ENCODE measurements at places on chromosomes 5 and 9. TPM values are rescaled to one million over a fixed set of nuclear protein-coding genes. Genes with fewer than 3 reads are reported as not detected.

DNA sequence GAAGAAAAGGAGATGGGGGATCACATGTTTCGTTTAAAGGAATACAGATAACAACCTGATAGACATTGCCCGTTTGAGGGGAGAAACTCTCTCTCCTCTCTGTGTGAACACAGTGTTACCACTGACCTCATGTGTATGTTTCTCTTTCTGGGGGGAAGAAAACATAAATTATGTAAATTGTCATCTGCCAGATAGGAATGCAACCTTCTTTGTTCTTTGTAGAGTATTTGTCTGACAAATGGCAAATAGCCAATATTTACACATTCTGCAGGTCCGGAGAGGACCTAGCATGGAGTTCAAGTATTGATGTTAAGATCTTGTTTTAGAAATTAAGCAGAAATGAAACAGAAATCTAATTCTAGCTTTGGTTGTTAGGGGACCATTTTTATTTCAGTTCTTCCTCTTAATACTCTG lies 276.3 kb downstream of the SAXO1 start:
- DNase-seq, result no peak

- DNase-seq, result no peak
Observed at GRCh38 chr9:37987467-37987981, 81.5 kb downstream of the SHB start.

GRCh38 chr5:160007514-160007913 lies 1.4 kb upstream of the TTC1 start:
- no peak for DNase-seq

DNA sequence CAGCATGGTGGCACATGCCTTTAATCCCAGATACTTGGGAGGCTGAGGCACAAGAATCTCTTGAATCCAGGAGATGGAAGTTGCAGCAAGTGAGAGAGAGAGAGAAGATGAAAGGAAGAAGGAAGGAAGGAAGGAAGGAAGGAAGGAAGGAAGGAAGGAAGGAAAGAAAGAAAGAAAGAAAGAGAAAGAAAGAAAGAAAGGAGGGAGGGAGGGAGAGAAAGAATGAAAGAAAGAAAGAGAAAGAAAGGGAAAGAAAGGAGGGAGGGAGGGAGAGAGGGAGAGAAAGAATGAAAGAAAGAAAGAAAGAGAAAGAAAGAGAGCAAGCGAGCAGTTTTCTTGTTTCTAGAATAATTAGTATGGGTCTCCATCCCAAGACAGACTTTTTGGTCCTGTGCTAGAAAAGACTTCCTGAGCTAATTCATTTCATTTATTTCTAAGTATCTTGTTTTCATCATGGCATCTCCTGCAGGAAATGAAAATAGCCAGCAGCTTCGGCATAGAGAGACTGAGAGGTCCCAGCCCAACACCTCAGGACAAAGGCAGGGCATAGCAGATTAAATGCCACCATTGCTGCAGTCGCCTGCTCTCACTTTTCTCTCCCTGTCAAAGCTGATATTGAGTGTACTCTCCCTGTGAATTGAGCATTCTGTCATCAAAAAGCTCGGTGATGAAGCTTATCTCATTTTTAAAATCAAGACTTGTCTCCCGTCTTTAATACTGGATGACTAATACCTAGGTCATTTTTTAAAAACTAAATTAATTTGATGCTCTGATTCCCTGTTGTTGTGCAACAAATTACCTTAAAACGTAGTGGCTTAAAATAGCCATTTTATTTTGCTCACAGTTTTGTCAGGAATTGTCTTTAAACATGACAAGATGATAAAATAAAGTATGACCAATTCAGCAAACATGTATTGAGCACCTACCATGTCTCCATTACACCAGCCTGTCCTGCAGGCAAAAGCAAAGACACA lies 91.8 kb upstream of the ADRA1B start:
- DNase-seq, result peak; percentile 39

Gene NR6A1
- not detected for total RNA-seq

DNA sequence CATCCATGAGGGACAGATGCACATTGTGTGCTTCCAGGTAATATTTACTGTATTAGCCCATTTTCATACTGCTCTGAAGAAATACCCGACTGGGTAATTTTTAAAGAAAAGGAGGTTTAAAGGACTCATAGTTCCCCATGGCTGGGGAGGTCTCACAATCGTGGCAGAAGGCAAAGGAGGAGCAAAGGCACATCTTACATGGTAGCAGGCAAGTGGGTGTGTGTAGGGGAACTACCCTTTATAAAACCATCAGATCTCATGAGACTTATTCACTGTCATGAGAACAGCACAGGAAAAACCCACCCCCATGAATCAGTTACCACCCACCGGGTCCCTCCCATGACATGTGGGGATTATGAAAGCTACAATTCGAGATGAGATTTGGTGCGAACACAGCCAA lies 148.8 kb upstream of the FBXL17 start:
- no peak for DNase-seq

DNA sequence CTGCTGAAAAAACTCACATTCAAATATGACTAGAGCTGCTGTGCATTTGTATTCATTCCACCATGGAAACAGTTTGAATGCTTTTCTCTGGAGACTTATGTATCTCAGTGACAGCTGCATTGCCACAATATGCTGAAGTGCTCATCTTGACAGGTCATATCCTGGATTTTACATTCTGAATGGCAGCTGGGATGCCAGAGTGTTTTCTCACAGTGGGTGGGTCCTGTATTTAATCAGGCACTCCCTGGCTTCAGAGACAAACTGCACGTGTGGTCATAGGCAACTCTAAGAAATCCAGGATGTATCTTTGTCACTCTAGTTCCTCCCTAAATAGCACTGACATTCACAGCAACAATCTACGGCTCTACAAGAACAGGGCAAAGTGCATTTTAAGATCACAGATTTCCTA lies 75.6 kb downstream of the ST8SIA4 start:
- peak; percentile 16 for DNase-seq

Gene MEF2C
- total RNA-seq, result 3.4 TPM

Gene IL9
- not detected for total RNA-seq

- peak; percentile 84 for DNase-seq
Observed at GRCh38 chr5:57863661-57864060, 381.1 kb upstream of the ACTBL2 start.

DNA sequence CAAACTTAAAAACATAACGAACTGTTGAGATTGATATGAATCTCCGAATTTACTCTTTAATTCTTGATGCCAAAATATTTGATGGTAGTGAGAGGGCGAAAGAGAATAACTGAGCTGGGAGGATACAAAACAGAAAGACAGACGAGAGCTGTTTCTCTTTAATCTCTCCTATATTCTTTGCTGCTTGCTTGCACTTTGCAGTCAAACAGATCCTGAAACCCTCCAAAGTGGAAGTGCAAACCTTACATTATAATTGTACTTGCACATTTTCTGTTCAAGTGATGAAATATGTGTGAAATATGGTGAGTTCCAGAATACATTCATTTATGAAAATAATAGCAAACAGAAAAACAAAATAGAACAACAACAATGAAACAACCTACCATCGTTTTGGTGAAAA lies 63.8 kb downstream of the PAM start:
- DNase-seq, result no peak

DNA sequence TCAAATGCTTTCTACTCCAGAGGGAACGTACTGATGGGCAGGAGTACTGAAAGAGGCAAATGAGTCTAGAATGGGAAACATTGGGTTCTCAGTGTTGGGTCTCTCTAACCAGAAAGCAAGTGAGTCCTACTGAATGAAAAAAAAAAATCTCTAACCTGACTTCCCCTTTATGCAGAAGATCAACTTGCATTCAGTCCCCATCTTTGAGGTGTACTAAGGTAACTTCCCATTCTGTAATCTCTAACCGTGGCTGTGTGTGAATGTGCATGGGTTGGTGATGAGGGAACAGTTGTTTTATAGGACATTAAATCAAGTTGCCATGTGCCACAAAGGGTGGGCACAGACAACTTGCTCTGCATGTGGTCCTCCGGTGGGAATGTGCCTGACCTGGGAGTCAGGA lies 264.6 kb upstream of the CLINT1 start:
- DNase-seq, result no peak

Gene FAM221B
- total RNA-seq, result not detected

- DNase-seq, result no peak
Observed at GRCh38 chr9:72951520-72952380, 1.1 kb downstream of the ALDH1A1 start.

DNA sequence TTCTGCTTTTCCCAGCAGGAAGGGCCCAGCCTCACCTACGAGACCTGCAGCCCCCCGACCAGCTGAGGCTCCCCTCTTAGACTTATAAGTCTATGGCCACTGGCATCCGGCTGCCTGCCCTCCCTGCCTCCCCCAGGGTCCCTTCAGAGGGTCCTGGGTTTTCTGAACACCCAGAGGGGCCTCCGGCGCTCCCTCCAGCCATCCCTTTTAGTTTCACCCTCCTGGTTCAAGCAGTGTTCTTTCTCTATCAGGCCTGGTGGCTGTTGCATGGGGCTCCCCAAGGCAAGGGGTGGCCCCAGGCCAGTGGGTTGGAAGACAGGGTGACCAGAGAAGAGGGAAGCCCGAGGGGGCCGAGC lies 21.8 kb downstream of the GOLGA2 start:
- no peak for DNase-seq

Gene PTTG1
- total RNA-seq, result 49.0 TPM

Gene PCA3
- total RNA-seq, result not detected

- peak; percentile 9 for DNase-seq
Observed at GRCh38 chr5:67984546-67984945, 231.0 kb upstream of the PIK3R1 start.

Gene GPR21
- total RNA-seq, result 0.65 TPM

- DNase-seq, result peak; percentile 33
Observed at GRCh38 chr9:98256756-98257155, 1.3 kb upstream of the TBC1D2 start.

DNA sequence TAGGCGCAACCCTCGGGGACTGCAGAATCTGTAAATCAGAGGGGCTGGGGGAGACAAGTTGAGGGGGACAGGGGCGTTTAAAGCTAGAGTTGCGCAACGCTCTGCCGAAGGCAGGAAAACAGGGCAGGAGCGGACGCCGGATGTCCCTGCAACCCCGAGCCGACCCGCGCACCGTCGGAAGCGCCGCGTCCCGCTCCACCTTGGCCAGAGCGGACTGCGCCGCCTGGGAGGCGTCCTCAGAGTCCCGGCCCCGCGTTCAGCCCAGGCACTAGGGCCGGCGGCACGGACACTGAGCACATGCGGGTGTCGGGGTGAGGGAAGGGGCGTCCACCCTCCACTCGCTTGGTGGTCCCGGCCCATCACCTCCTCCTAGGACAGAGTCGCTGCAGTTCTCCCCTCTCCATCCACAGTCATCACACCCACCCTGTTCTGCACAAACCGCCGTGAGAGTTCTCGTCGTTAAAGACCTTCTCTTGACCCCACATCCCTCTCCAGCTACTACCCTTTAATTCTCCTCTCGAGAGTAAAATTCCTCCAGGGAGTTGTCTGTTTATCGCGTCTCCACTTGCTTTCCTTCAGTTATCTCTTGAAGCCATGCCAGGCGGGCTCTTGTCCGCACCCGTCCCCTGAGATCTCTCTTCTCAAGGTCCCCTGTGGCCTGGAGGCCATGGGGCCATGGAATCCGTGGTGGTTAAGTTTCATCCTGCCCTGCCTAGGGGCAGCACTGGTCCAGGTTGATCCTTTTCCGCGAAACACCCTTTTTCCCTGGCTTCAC lies 796 bp upstream of the PDLIM7 start:
- DNase-seq, result peak; percentile 60

GRCh38 chr5:147065071-147065470 lies 169.8 kb upstream of the STK32A start:
- DNase-seq, result no peak

DNA sequence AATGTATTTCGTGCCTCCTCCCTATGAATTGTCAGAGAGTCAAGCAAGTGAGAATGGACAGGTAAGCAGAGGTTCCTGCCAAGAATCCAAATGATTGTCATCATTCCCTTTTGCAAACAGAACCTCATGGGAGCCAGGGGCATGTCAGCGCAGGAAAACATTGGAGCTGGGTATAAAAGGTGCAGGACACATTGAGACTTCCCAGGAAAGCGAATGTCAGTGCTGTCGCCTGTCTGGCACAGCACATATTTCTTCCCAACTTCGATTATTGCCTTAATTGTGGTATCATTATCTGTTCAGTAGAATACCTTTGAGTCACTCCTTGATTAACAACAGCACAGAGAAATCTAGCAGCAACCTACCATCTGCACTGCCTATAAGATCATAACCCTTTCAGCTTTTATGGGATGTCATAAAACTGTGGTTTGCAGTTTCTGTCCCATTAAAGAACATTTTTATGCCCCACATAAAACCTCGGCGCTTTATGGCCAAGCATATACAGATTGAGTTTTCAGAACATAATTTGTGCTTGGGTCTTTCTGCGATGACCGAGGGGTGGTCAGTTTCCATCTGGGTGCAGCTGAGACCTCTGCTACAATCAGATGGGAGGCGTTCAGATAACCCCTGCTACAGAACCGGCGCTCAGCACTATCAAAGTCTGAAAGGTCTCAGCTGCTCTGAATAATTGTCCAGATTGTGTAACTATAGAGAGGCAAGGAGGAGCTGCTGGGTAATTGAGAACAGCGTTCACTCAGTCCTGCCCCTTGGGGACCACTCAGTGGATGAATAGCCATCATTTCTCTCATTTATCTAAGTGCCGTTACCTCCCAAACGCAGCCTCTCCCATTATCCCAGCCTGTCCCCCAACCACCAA lies 30.9 kb upstream of the WWC1 start:
- no peak for DNase-seq

DNA sequence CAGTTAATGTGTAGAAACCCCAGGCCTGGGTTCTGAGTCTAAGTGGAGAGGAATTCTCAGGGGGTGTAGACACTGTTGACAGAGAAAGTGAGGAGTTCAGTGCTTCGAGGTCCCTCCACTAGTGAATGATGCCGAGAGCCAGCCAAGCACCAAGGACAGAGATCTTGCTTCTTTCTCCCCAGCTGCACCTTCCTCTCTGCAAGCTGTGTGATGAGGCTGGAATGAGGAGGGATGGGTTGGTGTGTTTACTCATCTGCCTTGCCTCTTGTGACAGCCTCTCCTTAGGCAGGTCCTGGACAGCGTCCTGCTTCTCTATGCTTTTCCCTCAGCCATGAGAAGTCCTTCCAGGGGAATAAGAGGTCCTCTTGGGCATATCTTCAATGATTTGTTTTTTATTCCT lies 35.3 kb downstream of the HNRNPH1 start:
- DNase-seq, result no peak

GRCh38 chr5:55324815-55325418 lies 17.1 kb downstream of the MTREX start:
- peak; percentile 69 for DNase-seq

Measured in GM23248 (cell line).